ENCODE measurements at places on chromosomes 16 and 17.

- no peak for DNase-seq
Measured at GRCh38 chr17:6120351-6120750, 50.2 kb downstream of the WSCD1 start.

DNA sequence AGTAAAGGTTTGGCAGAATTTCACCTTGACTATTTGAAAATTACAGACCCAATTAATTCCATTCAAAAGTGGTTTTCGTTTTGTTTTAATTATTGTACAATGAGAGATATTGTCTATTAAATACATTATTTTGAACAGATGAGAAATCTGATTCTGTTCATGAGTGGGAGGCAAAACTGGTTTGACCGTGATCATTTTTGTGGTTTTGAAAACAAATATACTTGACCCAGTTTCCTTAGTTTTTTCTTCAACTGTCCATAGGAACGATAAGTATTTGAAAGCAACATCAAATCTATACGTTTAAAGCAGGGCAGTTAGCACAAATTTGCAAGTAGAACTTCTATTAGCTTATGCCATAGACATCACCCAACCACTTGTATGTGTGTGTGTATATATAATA lies 72.6 kb downstream of the CDK12 start:
- no peak for DNase-seq

- DNase-seq, result no peak
Measured at GRCh38 chr16:52367821-52368220, 179.1 kb downstream of the TOX3 start.

GRCh38 chr17:76540381-76541300 lies 797 bp downstream of the PRCD start:
- peak; percentile 94 for DNase-seq

- no peak for DNase-seq
Measured at GRCh38 chr17:82917699-82918345, 78.0 kb upstream of the ZNF750 start.
